Activated T-cell treated with anti-CD3 and anti-CD28 coated beads for 1 hour (primary cell): ENCODE measurements at places on chromosomes 3 and 15.

GRCh38 chr3:14525685-14526631 lies 14.2 kb downstream of the GRIP2 start:
- DNase-seq: no peak

DNA sequence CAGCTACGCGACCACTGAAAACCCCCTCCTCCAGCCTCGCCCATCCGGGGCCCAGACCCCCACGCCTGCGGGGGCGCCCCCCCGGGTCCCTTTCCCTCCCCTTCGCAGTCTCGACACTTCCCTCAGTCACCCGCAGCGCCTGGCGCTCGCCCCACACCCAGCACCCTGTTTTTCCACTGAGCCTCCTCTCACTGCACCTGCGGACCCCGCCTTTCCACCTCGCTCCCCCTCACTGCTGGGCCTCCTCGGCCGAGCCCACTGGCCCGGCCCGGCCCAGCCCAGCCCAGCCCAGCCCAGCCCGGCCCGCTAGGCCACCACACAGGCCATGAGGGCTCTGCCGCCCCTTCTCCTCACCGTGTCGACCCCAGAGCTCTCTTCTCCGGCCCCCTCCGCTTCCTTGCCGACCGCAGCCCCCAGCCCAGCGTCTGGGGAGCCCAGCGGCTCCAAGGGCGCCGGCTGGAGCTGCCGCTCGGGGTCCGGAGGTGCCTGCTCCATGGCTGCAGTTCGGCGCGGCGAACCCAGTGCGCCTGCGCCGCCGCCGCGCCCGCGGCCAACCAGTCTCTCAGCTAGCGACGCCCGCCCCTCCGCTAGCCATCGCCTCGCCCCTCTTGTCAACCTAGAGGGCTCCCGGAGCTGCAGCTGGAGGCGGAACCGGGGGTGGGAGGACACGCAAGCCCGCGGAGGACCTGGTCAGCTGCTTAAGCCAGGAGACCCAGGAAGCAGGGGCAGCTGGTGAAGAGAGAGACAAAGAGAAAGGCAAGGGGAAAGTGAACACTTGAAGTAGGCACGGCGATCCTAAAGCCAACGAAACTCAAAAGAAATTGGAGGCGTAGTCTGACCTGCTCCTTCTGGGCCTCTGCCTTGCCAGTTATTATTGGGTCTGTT lies at the start of gene SNX4:
SNX4 (minus strand) TSS at position 525 of the 885 bp plus-strand sequence; CDS start at position 495, 30 bp downstream.
- DNase-seq: peak; percentile 78

DNA sequence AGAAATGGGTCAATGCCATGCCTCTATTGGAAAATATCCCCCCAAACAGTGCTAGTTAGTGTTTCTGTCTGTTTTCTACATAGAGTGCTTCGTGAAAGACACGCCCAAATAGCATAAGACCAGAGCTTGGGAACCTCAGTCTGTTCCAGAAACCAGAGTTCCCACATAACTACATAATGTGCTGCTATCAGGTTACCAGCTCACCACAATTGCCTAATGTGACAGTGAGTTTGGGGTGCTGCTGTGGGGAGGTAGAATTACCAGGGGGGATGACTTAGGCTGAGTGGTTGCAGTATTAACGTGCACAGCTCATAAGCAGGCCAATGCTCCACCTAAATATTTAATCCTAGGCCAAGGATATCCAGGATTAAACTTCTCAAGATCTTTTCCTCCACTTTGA lies 39.2 kb downstream of the DUT start:
- no peak for DNase-seq

DNA sequence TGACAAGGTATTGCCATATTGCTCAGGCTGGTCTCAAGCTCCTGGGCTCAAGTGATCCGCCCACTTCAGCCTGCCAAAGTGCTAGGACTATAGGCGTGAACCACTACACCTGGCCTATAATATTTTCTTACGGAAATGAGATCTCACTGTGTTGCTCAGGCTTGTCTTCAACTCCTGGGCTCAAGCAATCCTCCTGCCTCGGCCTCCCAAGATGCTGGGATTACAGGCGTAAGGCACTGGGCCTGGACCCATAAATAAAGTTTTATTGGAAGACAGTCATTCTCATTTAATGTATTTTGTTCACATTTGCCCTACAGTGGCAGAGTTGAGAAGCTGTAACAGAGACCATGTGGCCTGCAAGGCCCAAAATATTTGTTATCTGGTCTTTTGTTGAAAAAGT lies 142.1 kb downstream of the RBPMS2 start:
- DNase-seq: no peak

DNA sequence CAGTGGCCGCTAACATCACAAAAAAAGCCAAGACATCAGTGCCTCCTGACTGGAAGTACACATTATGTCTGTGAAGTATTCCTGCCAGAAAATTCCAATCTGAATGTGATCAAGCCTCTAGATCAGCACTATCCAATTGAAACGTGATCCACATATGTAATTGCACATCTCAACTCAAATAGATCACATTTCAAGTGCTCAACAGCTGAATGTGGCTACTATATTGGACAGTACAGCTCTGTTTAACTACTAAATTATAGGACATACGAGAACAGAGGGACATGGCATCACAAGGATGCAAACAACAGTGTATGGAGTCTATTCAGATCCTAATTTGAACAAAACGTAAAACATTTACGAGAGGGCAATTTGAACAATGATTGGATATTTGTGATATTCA lies 542 bp upstream of the UBAP1L start:
- DNase-seq: no peak

GRCh38 chr3:144921710-144922109 lies 950.1 kb downstream of the DIPK2A start:
- DNase-seq: no peak

DNA sequence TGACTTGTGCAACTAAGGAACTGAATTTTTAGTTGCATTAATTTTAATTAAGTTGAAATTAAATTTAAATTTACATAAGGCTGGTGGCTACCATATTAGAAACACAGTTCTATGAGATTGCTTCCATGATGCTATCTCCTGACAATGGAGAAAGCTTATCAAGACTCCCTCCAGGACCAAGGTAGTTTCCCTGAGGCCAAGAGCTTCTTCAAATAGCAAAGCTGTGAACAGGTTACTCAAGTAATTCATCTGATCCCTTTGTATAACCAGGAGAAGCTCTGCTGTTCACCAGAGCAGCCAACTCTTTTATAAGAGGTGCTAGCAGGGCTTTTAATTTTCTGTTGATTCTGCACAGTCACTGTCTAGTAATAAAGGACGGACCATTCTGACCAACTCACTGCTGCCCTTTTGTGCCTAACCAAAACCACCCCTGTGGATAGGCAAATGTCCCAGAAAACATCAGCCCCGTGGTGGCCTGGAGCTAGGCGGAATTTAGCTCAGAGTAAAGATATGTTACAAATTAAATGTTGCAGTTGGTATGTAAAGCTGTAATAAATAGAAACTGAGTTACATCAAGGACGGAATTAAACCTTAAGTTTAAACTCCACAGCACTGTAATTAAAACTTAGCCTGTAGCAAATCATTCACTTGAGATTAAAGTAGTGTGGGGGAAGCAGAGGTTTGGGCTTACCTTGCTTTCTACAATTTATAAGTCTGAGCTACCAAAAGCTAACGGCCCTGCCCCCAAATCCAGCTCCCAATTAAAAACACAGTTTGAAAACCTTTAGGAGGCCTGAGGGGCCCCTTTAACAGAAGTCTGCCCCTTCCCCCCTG lies 55.6 kb upstream of the LRTM1 start:
- no peak for DNase-seq

GRCh38 chr3:42165211-42165610 lies 74.1 kb downstream of the TRAK1 start:
- no peak for DNase-seq

DNA sequence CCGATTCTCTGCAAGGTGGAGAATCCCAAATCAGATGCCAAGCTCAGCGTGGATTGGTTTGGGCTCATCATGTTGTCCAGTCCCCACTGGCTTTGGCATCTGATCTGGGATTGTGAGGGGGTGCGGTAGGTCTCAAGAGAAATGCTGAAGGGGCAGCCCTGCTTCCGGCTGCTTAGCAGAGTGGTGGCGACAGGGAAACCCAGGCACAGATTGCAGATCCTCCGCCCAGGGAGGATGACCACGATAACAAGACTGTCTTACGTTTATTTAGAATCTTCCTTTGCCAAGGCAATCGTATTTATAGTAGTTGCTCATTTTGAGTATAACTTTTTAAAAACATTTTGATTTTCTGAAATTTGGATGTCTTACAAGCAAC lies 61.1 kb downstream of the SLC12A8 start:
- no peak for DNase-seq

GRCh38 chr3:158456114-158456513 lies 114.9 kb upstream of the MLF1 start:
- no peak for DNase-seq

DNA sequence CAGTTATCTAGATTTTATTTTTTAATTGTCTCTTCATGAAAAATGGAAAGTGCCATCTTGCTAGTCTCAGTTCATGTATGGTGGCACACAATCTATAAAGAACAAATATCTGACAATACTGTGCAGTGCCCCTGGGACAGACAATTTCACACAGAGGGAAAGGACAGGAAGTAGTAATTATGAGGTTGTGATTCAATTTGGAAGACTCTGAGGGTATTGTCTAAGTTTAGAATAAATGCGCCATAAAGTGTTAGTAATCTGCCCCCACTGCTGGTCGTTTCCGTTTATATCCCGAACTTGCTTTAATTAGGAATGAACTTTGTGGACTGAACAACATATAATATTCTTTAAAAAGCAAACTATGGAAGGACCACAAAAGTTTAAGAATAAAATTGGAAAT lies 196.4 kb upstream of the SLC24A5 start:
- no peak for DNase-seq

GRCh38 chr15:85150130-85150480 lies 168.4 kb downstream of the PDE8A start:
- DNase-seq: no peak

DNA sequence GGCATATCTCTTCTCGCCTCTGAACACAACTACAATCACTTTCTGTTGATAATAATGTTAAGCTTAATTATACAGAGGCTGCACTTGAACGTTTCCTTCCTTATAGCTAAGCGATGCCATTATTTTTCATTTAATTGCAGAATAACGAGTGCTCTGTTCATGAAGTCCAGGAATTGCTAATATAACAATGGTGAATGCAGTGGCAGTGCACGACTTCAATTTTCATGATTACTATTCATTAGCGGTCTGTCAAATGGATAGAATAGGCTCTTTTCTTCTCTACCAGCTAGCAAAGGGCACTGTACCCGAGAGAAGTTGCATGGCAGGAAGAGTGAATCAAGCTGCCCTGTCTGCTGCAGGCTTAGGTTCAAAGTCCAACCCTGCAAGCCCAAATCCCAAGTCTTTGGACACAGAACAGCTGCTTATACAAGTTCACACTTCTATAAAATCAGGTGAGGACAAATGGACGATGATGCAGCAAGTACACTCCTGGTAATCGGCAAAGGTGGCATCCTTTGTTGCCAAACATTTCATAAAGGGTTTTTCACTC lies 75.6 kb downstream of the PDZRN3 start:
- no peak for DNase-seq

DNA sequence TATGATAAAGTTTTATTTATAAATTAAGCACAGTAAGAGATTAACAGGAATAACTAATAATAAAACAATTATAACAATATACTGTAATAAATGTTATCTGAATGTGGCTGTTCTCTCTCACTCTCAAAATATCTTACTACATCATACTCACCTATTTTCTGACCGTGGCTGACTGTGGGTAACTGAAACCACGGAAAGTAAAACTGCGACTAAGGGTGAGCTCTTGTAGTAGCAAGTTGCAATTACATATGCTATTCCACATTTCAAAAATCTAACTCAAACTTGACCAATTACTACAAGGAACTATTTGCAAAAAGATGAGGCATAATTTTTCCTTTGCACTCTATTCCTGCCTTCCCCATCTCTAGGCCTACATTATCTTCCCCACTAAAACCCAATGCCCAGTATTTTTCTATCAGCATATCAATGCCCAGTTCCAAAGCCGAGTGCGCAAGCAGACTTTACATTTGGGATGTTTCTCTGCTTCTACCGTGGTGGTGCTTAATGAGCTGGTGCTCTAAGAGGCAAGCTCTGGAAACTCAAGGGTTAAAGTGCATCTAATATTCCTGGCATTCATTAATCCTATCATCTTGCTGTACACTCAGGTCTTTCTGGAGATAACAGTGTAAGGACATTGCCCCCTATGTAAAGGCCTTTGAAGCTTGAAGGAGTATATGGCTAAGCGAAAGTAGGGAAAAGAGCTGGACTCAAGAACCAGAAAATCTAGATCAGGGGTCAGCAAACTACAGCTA lies 6.7 kb downstream of the PCYT1A start:
- DNase-seq: no peak

GRCh38 chr3:87358066-87358465 lies 81.7 kb upstream of the POU1F1 start:
- no peak for DNase-seq

- no peak for DNase-seq
Observed at GRCh38 chr3:100333970-100334487, 528 bp upstream of the NIT2 start.

DNA sequence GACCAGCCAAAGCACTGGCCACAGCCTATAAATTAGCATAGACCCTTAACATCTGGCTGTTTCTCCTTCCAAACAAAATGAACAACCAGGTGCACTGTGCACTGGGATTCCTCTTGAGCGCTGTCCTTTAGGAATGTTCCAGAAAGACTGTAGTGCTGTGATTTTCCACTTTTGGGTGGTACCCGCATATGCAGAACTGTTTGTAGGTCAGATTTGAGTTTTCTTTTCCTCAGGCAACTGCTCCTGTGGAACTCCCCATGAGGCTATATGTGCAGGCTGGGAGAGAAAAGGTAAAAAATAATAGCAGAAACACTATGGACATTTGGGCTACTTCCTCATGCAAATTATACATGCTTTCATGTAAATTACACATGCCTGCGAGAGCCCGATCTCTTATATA lies 139.1 kb downstream of the CHST2 start:
- no peak for DNase-seq

GRCh38 chr15:43410572-43411214 lies 39.8 kb downstream of the TUBGCP4 start:
- DNase-seq: no peak

DNA sequence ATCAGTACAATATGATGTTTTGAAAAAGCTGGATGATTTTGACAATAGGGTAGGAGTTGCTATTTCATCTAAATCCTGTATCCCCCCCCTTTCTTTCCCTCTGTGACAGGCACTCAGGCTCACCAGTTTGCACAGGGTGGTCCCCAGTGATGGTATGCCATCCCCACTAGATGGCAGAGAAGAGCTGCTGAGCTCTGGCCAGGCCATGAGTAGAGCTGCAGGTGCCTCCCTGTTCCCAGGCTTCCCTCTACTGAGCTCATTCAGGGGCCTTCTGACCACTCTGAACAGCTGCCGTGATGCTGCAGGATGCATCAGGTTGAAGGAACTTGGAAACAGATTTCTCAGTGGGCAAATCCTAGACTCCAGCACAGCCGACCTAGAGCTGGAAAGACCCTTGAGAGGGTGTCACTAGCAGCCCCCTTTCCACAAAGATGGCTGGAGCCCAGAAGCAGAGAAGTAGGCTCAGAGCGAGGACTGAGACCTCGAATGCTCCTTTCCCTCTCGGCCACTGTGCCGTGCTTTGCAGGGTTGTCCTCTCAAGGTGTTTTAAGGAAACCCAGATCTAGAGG lies 45.1 kb downstream of the EFCAB12 start:
- DNase-seq: peak; percentile 27
